Stimulated activated naive CD8-positive, alpha-beta T cell treated with anti-CD3 and anti-CD28 coated beads, Interleukin-15, amount 100 ng/mL, for 72 hours (primary cell): ENCODE measurements at places on chromosomes 5 and 9.

GRCh38 chr5:180486636-180487149 lies 7.5 kb upstream of the CNOT6 start:
- no peak for DNase-seq

DNA sequence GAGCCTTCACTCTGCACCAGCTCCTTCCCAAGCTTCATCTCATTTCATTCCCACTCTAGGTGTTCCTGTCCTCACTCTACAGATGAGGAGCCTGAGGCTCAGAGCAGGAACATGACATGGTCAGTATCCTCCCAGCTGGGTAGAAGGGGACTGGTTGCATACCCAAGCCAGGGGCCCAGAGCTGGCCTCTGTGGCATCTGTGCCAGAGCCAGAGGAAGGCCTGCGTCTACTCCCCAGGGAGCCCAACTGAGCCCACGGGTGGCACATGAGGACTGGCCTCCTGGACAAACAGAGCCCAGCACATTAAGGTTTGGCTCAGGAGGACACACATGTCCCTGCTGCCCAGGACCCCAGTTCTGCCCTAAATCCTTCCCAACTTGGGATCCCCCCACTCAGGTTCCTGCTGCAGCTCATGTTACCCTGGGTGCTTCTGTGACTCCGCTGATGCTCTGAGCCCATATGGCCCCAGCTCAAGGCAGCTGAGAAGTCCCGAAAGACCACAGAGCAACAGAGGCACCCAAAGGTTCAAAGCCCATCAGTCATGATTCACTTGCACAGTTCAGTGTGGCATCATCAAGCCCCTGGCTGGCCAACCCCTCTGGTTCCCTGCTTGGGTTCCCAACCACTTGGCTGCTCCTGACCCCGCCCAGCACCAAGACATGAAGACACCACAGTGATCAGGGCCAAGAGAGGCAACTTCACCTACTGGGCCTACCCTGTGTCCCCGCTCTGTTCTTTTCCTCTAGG lies 8.5 kb upstream of the NEURL1B start:
- DNase-seq, result no peak

GRCh38 chr5:168737066-168737465 lies 157.9 kb upstream of the PANK3 start:
- no peak for DNase-seq

- no peak for DNase-seq
Observed at GRCh38 chr5:122402955-122403685, 91.1 kb downstream of the SNCAIP start.

- DNase-seq, result no peak
Observed at GRCh38 chr5:80054682-80055081, 19.5 kb downstream of the THBS4 start.

DNA sequence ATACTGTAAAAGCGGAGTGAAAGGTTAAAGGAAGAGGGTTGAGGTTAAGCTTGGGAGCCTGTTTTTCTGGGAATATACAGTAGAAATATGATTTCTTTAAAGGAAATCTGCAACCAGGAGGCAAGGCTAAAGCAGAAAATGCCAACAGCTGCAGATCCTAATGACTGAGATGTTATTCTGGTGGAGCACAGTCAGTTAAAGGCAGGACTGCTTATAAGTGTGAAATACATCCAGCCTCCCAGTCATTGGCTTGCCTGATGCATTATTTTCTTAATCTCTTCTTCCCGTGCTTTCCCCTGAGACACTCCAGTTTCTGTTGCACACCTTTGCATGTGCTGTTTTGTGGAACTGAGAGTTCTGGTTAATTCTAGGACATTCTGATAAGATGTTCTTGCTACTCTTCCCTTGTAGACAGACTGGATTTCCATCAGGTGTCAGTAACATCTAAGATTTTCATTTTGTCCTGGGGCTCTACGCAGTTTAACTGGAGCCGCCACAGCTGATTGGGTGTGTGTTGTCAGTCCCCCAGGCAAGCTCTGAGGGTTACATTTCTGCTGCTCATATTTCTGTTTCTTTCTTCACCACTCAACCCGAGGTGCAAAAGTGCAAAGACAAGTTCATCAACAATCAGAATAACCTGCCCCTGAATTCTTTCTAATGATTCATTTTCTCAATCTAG lies 44.4 kb downstream of the CAST start:
- no peak for DNase-seq

DNA sequence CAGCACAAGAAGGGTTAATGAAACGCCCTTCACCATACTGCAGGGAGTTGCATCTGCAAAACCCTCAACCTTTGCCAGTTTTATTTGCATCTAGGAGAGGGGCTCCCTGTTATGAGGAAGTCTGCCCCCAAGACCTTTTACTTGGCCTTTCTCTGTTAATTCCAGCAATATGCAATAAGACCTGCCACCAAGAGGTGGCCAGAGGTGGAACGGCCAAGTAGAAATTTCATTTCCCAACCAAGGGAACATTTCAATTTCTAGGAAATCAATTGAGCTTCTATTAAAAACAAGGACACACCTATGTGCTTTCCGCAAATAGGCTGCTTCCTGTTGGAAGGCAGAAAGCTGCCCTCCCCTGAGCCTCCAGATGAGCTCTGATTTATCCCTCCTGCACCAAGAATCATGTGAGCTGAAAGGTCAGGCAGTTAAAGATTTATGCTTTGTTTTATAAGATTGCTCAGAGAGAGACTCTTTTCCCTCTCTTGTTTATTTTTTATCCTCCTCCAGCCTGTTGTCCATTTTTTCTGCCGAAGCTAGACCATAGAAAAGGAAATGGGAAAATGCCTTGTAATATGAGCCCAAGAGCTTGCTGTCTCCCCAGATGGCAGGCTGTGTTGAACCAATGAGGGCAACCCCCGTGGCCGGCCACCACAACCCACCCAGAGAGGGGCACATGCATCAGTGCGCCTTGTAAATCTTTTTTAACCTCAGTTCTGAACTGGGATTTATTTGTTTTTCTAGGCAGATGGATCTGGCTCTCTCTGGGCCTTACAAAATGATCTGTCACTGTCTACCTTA lies 572.8 kb downstream of the TLE1 start:
- DNase-seq, result no peak

DNA sequence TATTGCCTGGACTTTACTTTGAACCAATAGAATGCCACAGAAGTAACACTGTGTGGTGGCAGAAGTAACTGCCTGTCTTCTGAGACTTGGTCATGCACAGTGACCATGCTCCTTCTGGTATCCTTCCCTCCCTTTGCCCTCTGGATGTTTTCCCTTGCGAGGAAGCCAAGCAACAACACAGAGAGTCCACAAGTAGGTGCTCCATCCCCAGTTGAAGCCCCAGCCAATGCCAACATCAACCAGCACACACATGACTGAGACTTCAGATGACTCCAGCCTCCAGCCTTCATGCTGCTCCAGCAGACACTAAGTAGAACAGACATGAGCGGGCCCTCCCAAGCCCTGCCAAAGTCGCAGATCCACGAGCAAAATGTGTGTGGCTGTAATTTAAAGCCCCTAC lies 129.6 kb downstream of the EPB41L4A start:
- no peak for DNase-seq

- DNase-seq, result no peak
Observed at GRCh38 chr9:38689678-38690077, 30.3 kb downstream of the FAM240B start.

DNA sequence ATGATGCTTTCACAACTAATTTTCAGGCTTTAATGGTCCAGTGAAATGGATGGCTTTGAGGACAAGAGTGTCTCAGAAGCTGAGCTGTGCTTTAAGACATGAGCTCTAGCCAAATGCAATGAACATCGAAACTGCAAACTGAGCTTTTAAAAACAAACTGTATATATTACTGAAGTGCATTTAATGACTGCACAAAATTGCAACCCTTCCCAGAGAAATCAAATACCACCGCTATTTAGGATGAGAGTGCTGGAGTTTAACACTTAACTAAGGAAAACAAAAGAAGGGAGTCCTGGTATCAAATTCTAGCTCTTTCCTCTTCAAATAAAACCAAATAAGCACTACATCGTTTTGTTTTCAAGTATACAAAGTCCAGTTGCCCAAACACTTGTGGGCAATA lies 163.9 kb downstream of the SLF1 start:
- no peak for DNase-seq
